ENCODE measurements at places on chromosomes 13 and 19.

DNA sequence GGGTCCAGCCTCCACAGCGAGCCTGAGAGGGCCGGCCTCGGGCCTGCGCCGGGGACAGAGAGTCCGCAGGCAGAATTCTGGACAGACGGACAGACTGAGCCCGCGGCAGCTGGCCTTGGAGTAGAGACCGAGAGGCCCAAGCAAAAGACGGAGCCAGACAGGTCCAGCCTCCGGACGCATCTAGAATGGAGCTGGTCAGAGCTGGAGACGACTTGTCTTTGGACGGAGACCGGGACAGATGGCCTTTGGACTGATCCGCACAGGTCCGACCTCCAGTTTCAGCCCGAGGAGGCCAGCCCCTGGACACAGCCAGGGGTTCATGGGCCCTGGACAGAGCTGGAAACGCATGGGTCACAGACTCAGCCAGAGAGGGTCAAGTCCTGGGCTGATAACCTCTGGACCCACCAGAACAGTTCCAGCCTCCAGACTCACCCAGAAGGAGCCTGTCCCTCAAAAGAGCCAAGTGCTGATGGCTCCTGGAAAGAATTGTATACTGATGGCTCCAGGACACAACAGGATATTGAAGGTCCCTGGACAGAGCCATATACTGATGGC lies 490 bp downstream of the ITPKC start:
- no peak for DNase-seq

DNA sequence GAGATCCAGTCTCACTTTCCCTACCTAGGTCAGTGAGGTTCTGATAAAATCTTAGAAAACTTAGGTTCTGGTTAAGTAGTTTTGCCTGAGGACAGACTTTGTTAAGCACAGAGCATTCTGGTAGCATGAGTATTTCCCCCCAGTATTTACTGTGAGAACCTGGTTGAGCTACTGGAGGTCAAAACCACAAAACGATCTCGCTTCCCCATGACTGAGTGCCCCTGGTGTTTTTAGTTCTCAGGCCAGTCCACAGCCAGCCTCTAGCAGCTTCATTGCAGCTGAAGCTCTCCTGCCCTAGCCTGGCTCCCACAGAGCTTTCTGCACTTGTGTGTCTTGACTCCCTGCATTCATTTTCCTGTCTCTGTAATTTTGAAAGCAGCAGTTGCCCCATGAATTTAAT lies 1138.2 kb downstream of the UQCRFS1 start:
- DNase-seq = no peak

DNA sequence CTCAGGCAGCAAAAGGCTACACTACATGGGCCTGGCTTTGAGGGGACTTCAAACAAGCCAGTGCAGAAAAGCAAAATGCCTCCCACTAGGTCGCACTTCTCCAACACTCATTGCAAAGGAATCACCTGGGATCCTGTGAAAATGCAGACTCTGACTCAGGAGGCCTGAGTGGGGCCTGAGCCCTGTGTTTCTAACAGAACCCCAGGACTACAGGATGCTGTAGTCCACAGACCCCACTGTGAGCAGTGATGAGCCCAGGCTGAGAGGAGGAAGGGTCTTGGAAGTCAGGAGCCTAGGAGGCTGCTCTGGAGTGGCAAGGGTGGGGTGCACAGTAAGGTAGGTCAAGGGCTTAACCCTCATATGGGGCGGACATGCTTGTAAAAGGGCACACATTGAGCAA lies 46.7 kb upstream of the SERP2 start:
- DNase-seq = no peak

DNA sequence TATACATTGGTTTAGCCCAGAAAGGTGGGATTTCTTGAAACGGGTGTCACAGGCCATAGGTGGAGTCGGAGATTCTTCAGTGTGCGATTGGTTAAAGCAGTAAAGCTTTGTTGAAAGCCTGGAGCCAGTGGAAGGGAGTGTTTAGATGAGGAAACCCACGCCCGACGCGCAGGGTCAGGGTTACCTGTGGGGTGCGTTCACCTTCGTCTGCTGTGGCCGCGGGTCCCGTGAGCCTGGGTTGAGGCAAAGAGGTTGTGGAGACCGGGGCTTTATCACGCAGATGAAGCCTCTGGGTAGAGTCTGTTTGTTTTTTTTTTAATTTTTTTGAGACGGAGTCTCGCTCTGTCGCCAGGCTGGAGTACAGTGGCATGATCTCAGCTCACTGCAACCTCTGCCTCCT lies 30.4 kb downstream of the ATP11A start:
- DNase-seq = no peak

- DNase-seq = no peak
Observed at GRCh38 chr19:5897189-5897969, 6.2 kb downstream of the NDUFA11 start.

DNA sequence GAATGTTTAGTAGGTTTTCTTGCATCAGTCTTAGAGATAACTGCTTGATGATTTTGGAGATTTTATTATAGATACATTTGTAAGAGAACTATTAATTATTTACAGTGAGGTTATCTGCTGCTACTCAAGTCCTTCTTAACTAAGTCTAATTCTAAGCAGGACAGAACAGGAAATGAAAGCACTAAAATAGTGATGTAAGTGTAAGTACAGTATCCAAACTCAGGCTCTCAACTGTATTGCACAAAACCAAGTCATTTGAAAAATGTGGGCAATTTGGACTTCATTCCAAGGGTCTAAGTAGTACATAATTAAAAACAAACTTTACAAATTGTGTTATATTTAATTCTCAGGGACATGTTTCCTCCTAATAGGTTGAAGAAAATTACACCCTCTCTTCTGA lies 417.1 kb downstream of the ITGBL1 start:
- no peak for DNase-seq

DNA sequence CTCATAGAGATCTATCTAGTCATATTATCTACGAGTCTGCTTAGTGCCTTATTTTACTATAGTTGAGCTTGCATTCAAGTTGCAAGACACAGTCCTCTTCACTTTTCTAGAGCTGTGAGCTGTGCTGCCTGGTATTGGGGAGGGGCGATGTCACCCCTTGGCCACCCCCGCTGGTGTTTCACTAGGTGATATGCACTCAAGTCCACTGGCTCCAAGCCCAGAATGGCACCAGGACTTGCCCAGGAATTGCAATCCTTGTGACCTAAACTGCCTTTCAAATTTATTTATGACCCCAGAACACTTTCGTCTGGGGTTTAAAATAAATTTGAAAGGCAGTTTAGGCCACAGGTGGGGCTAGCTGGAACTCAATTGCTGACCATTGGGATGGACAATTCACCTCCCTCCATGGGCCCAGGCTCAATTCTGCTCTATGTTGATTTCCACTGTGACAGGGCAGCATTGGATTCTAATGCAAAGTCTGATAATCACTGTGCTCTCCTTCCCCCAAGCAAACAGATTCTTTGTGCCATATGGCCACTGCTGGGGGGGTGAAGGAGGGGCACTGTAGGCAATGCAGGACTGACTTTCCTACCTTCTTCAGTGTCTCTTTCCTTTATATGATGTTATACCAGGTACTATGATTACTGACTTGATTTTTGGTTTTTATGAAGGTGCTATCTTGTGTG lies 1244.2 kb upstream of the MIR17HG start:
- DNase-seq = no peak
